ENCODE measurements at places on chromosomes 3 and 15.

DNA sequence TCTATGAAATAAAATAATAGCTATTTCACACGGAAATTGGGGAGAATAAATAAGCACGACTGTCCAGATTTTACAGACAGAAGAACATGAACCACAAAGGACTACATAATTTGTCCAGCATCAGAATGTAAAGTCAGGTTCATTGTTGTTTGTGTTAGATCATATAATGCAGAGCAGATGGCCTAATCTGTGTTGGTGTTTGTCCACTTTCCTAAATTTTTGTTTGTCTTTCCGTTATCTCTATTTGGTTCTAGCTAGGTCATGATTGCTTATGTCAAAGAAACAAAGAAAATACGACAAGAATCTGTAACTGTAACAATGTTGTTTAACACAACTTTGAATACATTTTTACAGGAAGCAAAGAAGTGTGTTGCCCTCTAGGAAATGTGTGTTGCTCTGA, 75.6 kb upstream of the ANKRD28 start:
- no peak for DNase-seq

GRCh38 chr15:74651242-74651741, 35.7 kb downstream of the CLK3 start:
- DNase-seq: no peak

DNA sequence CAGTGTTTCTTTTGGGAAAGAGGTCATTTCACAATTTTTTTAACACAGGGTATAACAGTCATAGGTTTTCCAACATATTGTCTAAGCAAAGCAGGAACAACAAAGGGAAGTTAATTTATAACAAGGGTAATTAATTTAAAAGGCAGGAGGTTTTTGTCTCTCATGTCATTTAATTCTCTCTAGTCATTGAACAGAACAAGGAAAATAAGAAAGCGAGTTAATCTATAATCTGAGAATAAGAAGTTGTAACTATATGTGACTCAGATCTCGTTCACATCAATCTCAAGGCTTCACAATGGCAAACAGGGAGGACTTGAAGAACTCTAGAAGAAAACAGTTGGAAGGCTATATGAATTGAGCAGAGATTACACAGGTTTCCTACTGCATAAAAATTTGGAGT, 579.8 kb upstream of the CCDC54 start:
- no peak for DNase-seq

GRCh38 chr3:128323206-128324081, 143.2 kb downstream of the DNAJB8 start:
- DNase-seq: no peak

DNA sequence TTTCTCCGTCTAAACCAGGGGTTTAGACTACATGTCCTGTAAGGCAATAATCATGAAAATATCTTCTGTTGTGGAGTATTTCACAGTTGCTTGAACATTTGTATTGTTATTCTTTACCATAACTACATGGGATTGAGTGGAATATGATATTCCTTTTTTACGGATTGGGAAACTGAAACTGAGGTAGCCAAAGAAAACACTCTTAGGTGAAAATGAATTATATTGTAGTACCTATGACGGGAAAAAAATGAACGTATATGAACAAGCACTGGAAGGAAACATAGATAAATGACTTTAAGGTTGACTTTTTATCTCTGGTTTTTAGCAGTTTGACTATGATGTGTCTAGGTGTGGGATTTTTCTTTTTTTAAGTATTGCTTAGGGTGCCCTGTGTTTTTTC, 35.6 kb downstream of the MAP2K1 start:
- DNase-seq: no peak

DNA sequence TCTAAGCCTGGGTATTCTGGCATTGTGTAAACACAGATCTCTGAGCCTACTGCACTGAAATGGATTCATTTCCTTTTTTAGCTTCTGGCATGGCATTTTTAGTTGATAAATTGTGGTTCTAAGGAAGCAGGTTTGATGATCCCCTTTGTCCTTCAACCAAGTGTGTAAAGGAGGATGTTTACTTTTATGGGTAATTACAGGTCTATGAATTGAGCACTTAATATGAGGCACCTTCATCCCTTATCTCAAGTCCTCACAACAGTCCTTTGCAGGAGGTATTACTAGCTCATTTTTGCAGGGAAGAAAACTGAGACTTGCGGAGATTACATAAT, 30.8 kb upstream of the ZBTB38 start:
- no peak for DNase-seq

DNA sequence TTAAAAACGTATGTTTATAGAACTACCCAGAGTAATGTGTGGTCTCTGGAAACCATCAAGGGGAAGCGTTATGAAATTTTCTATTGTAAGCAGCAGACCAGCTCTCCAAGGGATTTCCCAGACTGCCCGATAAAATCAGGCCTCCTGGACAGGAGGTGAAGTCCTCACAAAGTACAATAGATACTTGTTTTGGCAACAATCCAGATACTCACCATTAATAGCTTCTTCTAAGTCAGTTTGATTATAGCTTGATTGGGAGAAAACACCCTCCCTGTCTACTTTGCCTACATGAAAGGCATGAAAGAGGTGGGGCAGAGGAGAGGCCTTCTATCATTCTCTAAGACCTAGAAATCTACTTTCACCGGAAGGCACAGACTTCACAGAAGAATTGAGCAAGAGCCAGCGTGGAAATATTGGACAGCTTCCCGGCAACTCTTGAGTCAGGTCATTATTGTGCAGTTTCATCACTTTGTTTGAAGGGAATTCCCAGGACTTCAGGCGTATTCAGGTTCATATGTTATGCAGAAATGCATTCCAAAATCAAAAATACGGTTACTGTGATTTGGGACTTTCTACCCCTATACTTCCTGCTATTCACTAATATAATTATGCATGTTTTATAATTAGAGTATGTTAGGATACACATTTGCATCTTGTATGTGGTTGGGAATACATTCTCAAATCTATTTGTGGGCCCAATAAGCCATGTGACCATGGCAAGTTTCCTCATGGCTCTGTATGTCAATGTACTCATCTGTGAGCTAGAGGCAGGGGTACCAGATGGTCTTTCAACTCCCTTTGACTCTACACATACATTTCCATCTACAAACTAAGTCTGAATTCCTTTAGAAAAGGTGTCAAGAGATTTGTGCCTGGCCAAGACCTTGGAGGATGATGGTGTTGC, 103.5 kb downstream of the CD47 start:
- DNase-seq: no peak

All from NCI-H187 treated with DMSO at 0.1 percent for 48 hours (cell line).